ENCODE measurements at places on chromosomes 3 and 15. TPM values are rescaled to one million over a fixed set of nuclear protein-coding genes. Genes with fewer than 3 reads are reported as not detected.

DNA sequence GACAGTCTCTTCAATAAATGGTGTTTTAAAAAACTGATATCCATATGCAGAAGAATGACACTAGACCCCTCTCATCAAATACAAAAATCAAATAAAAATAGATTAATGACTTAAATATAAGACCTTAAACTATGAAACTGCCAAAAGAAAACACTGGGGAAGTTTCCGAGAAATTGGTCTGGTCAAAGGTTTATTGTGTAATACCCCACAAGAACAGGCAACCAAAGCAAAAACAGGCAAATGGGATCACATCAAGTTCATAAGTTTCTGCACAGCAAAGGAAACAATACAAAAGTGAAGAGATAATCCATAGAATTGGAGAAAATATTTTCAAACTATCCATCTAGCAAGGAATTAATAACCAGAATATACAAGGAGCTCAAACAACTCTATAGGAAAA lies 126.2 kb downstream of the GOLIM4 start:
- no peak overlapping the region for H3K4me3 ChIP-seq
- no peaks in the 10 kb centered on the region for H3K4me1 ChIP-seq
- H3K36me3 ChIP-seq, result no peaks in the 10 kb centered on the region
- DNase-seq, result no peak
- no peak overlapping the region for H3K27ac ChIP-seq

- DNase-seq, result no peak
- H3K36me3 ChIP-seq, result no peaks in the 10 kb centered on the region
- H3K4me1 ChIP-seq, result no peaks in the 10 kb centered on the region
- no peak overlapping the region for H3K4me3 ChIP-seq
- H3K27ac ChIP-seq, result no peak overlapping the region
Measured at GRCh38 chr3:64440498-64440897, 215.2 kb upstream of the PRICKLE2 start.

DNA sequence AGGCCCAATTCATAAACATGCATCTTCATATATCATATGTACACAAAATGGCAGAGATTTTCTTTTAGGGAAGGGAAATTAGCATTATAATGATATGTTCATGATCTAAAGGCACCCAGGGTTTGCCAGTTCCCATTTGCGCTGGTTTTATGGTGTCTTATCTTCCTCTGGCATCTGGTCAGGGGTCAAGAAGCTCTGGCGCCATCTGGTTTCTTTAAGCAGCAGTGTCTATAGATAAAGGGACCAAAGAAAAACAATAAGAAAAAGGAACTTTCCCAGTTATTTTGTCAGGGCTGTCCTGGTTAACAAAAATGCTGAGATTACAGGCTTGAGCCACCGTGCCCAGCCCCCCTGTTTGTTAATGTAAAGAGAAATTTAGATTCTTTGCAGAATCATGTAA lies 3.3 kb upstream of the DCP1A start:
- peak; percentile 12 for DNase-seq
- H3K27ac ChIP-seq, result no peak overlapping the region
- H3K27me3 ChIP-seq, result no peaks in the 10 kb centered on the region
- peaks cover 14% of the 10 kb centered on the region for H3K4me1 ChIP-seq
- H3K36me3 ChIP-seq, result peaks cover 1% of the 10 kb centered on the region
- no peak overlapping the region for H3K4me3 ChIP-seq

GRCh38 chr3:58173669-58174398 lies 36.9 kb downstream of the DNASE1L3 start:
- H3K27ac ChIP-seq, result no peak overlapping the region
- H3K4me3 ChIP-seq, result no peak overlapping the region
- no peaks in the 10 kb centered on the region for H3K36me3 ChIP-seq
- H3K27me3 ChIP-seq, result no peaks in the 10 kb centered on the region

SEMA3G gene
- 0.10 TPM for total RNA-seq

CHRNA7 gene
- total RNA-seq, result not detected

ACAD11 gene
- 11.2 TPM for total RNA-seq

LSAMP gene
- not detected for total RNA-seq

GPR149 gene
- total RNA-seq, result not detected

FRMD5 gene
- total RNA-seq, result 0.24 TPM

- H3K27me3 ChIP-seq, result no peaks in the 10 kb centered on the region
- peaks cover 18% of the 10 kb centered on the region for H3K4me1 ChIP-seq
- no peak overlapping the region for H3K27ac ChIP-seq
- H3K36me3 ChIP-seq, result no peaks in the 10 kb centered on the region
Measured at GRCh38 chr15:52255935-52256334, 39.7 kb downstream of the MYO5C start.

DNA sequence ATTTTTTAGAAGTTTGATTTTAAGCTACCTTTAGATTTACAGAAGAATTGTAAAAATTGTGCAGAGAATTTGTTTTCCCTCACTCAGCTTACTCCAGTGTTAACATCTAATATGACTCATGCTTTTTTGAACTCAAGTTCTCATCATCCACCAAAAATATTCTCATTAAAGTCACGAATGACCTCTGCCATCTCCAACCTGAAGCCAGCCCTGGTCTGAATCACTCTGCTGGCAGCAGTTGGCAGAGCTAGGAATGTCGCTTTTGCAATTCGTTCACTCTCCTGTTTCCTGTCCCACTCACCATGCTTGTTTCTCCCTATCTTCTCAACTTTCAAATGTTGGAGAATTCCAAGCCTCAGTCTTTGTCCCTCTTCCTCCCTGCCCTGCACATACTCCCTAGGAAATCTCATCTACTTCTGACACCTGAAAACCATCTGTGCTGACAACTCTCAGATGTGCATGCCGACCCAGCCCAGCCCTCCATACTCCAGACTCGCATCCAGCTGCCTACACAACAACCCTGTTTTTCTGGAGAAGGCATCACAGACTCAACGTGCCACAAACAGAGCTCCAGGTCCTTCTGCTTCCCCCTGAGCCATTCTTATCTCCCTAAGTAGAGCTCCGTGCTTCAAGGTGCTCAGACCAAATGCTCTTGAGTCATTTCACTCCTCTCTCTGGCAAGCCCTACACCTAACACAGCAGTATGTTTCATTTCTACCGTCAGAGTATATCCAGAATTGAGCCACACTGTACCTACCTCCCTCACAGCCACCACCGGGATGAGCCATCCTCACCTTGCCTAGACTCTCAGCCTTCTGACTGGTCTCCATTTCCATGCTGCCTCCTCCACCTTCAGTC lies 24.9 kb downstream of the PRR23E start:
- no peak overlapping the region for H3K4me3 ChIP-seq
- peak; percentile 33 for DNase-seq
- peaks cover 6% of the 10 kb centered on the region for H3K27me3 ChIP-seq

DNA sequence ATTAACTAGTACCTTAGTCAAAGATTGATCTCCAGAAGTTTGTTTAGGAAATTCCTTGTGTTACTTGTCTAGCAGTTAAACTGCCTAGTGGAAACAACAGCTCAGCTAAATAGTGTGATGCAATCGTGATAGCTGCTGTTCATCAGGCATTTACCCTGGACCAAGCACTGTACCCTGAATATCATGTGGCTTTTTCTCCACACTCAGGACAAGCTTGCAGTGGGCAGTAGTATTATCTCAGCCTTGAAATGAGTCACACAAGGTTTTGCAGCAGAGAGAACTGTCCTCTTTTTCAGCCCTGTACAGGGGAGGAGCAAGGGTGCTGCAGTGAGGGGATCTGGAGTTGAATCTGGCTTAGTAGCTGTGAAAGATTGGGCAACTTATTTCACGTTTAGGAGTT lies 208.4 kb downstream of the TP63 start:
- H3K4me3 ChIP-seq, result no peak overlapping the region
- H3K27me3 ChIP-seq, result peaks cover 7% of the 10 kb centered on the region
- no peak overlapping the region for H3K27ac ChIP-seq
- no peak for DNase-seq

DNA sequence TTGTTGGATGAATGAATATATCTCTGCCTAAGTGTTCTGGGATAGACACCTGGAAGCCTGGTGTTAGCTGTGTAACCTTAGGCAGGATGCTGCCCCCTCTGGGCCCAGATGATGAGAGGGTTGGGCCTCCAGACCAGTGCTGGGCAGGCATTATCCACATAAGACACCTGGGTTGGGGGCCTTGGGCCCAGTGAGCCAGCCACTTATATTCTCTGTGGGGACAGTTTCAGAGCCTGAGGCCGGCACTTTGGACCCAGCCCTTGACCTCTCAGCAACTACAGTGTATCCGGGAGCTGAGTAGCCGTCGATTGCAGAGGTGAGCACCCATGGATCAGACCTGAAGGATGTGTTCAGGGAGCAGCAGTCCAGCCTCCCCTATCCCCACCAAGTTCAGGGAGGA lies 2.2 kb downstream of the HEMK1 start:
- H3K27ac ChIP-seq, result peak overlapping the region; percentile 95
- peak overlapping the region; percentile 99 for H3K4me3 ChIP-seq
- peaks cover 71% of the 10 kb centered on the region for H3K4me1 ChIP-seq
- H3K27me3 ChIP-seq, result no peaks in the 10 kb centered on the region
- DNase-seq, result no peak
- H3K36me3 ChIP-seq, result peaks cover 65% of the 10 kb centered on the region

DNA sequence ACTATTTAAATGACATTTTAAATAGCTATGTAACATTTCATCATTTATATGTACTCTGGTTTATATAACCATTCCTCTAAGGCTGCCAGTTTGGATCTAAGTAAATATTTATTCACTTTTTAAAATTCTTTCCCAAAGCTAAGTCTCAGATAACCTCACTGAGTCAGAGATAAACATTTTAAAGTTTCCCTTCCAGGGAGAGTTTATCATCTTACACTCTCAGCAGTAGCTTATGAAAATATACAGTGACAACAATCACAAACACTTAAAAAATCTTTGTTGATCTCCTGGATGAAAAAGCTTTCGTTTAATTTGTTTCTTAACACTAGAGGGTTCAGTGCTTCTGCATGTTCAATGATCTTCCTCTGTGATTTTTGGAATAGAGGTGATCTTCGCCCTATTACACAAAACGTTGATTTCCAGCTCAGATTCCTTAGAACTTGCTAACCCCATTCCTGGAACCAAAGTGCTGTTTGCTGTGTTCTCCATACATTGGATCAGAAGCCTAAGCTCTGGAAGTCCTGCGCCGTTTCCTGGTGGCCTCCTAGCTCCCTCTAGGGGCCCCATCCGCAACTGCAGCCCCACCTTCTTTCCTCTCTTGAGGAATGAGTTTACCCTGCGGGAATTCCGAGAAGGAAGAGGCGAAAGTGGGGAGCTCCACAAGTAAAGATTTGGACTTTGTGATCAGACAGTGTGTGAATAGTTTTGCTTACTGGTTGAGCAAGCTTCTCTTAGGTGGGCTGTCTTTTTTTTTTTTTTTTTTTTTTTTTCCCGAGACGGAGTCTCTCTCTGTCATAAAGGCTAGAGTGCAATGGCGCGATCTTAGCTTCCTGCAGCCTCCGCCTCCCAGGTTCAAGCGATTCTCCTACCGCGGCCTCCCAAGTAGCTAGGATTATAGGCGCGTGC lies 29.3 kb upstream of the SACM1L start:
- no peak overlapping the region for H3K27ac ChIP-seq
- peak; percentile 51 for DNase-seq
- no peaks in the 10 kb centered on the region for H3K36me3 ChIP-seq
- no peak overlapping the region for H3K4me3 ChIP-seq
- peaks cover 21% of the 10 kb centered on the region for H3K4me1 ChIP-seq
- no peaks in the 10 kb centered on the region for H3K27me3 ChIP-seq

DNA sequence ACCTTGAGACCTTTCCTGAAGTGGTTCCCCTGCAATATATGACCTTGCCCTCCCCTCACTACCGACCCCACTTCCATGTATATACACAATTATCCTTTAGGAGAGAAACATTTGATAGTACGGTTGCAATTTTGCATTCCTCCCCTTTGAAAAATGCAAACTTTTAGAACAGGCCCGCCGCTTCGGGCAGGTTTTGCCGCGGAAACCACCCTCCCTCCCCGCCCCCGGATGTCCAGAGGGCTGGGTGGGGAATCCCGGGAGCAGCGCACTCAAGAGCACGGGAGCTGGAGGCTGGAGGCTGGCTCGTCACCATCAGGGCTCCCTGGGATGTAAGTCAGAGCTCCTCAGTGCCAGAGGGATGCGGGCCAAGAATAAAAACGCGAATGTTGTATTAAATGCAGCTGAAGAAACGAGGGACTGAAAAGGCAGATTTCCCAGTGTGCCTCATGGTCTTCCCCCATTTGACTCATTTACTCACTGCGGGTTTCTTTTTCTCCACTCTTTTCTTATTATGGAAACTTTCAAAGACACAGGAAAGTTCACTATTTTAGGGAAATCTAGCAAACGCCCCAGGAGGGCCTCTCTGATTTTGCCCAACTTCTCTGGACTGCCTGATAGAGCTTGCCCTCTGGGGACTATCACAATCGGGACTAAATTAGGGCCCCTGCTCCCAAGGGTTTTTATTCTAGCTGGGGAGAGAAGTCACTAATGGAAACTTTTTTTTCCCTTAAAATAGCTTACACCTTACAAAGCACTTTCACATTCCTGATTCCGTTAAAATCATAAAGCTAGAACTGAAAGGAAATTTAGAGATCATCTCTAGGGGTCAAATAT lies 2.9 kb upstream of the USP3 start:
- DNase-seq, result peak; percentile 68
- H3K27me3 ChIP-seq, result no peaks in the 10 kb centered on the region
- H3K27ac ChIP-seq, result peak overlapping the region; percentile 99
- H3K36me3 ChIP-seq, result peaks cover 4% of the 10 kb centered on the region
- peak overlapping the region; percentile 81 for H3K4me3 ChIP-seq

- peaks cover 39% of the 10 kb centered on the region for H3K36me3 ChIP-seq
- H3K27ac ChIP-seq, result no peak overlapping the region
- H3K27me3 ChIP-seq, result no peaks in the 10 kb centered on the region
- no peak for DNase-seq
- no peak overlapping the region for H3K4me3 ChIP-seq
- H3K4me1 ChIP-seq, result no peaks in the 10 kb centered on the region
Measured at GRCh38 chr3:12508291-12508700, 24.0 kb downstream of the TSEN2 start.

PCOLCE2 gene
- total RNA-seq, result 0.57 TPM

ZDHHC23 gene
- 5.4 TPM for total RNA-seq

DNA sequence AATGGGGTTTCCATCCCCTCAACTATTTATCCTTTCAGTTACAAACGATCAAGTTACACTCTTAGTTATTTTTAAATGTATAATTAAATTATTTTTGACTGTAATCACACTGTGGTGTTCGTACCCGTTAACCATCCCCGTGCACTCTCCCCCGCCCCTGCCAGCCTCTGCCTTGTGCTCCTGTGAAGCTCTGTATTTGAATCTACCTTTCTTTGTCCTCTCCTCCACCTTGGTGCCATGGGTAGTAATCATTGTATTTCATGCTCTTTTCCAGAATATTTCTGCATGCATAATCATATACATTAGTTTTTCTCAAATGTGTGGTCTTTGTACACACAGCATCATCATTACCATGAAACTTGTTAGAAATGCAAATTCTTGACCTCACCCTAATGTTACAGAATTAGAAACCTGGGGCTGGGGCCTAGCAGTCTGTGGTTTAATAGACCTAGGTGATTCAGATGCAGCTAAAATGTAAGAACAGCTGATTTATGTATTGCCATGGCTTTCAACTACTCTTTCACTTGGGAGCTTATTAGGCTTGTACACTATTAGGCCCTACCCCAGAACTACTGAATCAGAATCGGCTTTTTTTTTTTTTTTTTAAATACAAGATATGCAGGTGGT lies 91.5 kb downstream of the STT3B start:
- H3K27me3 ChIP-seq, result no peaks in the 10 kb centered on the region
- H3K4me1 ChIP-seq, result peaks cover 31% of the 10 kb centered on the region
- peaks cover 44% of the 10 kb centered on the region for H3K36me3 ChIP-seq
- no peak overlapping the region for H3K27ac ChIP-seq
- H3K4me3 ChIP-seq, result no peak overlapping the region
- DNase-seq, result no peak

- no peak overlapping the region for H3K27ac ChIP-seq
- H3K4me1 ChIP-seq, result no peaks in the 10 kb centered on the region
- no peak overlapping the region for H3K4me3 ChIP-seq
- no peak for DNase-seq
- H3K27me3 ChIP-seq, result peaks cover 16% of the 10 kb centered on the region
- H3K36me3 ChIP-seq, result no peaks in the 10 kb centered on the region
Measured at GRCh38 chr15:25641762-25642161, 202.9 kb upstream of the UBE3A start.
